ENCODE measurements at places on chromosomes 2 and 18.

GRCh38 chr18:62938006-62938405, 222.7 kb downstream of the PHLPP1 start:
- DNase-seq, result peak; percentile 52

DNA sequence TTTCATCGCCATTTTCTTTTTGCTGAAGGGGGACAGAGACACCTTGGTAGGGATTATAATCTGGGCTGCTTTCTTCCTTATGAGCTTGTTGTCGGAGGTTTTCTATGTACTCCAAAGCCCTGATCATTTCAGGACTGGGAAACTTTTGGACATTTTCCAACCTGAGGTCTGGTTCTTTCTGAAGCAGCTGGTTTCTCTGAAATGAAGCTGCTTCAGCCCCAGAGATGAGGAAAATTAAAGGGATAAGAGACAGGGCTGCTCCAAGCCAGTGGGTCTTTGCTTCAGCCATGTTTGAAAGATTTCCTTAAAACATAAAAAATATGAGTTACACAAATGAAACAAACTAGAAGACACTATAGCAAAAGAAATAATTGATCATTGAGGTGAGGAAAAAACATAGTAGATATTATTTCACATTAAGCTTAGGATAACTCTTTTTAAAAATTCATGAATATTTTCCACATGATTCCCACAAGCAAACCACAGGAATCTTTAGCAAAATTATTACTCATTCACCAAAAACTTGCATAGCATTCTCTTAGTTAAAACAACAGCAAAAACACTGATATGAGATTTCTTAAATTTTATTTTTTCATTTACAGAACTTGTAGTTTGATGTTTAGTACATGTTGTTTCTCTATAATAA, 3.0 kb downstream of the SCG2 start:
- peak; percentile 88 for DNase-seq

- DNase-seq, result no peak
Observed at GRCh38 chr2:164811819-164812218, 29.8 kb downstream of the COBLL1 start.

DNA sequence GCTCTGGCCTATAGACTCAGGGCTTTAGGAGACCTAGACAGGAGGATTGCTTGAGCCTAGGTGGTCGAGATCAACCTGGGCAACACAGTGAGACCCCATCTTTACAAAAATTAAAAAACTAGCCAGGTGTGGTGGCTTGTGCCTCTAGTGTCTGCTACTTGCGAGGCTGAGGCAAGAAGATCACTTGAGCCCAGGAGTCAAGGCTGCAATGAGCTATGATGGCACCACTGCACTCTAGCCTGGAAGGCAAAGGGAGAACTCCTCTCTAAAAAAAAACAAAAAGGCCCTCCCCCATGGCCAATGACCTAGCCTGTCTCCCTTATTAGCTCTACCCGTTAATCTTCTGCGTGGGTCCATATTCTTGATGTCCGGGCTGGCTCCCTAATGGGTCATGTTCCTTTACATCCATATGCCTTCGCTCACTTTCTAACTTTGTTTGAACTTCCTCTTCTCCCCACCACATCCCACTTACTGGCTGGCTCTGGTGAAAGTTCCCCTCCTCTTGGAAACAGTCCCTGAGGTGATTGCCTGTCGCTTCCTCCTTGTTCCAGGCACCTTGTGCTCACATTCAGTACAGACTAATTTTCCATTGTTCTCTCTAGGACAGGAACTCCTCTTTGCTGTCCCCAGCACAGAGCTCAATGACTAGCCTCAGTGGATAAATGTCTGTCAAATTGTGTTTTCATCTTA, 103.0 kb downstream of the AFF3 start:
- no peak for DNase-seq

DNA sequence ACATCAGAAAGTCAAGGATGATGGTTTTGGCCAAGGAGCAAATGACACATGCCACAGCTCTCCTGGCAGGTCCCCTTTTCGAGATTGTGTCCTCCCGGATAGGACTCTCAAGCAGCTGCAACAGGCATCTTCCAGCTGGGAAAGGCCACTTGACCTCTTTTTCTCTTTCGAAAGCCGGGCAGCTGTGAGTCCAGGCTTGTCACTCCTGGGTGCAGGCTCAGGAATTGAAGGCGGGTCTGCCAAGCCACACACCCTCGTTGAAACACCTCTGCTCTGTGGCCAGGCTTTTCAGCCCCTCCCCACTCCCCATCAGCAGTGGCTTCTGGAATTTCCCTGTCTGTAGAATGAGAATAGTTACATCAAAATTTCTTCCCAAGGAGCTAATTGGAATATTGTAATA, 98.0 kb downstream of the CCDC138 start:
- no peak for DNase-seq

DNA sequence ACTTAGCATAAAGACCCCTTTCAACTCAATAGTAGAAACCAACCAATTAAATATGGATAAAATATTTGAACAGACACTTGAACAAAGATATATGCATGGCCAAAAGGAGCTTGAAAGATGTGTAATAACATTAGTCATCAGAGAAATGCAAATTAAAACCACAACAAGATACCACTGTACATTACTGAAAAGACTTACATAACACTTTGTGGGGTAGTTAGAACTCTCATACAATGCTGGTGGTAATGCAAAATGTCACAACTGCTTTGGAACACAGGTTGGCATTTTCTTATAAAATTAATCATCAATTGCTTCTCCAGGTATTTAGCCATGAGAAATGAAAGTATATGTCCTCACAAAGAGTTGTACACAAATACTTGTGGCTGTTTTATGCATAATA, 60.7 kb downstream of the TTC27 start:
- DNase-seq, result peak; percentile 63

- DNase-seq, result peak; percentile 20
Observed at GRCh38 chr2:117815946-117816345, 1.5 kb downstream of the DDX18 start.

- no peak for DNase-seq
Observed at GRCh38 chr2:241947876-241948275, 78.3 kb downstream of the RTP5 start.

- no peak for DNase-seq
Observed at GRCh38 chr18:75810961-75811551, 383.6 kb upstream of the SMIM21 start.

- peak; percentile 22 for DNase-seq
Observed at GRCh38 chr2:239544143-239544917, 143.5 kb upstream of the HDAC4 start.

DNA sequence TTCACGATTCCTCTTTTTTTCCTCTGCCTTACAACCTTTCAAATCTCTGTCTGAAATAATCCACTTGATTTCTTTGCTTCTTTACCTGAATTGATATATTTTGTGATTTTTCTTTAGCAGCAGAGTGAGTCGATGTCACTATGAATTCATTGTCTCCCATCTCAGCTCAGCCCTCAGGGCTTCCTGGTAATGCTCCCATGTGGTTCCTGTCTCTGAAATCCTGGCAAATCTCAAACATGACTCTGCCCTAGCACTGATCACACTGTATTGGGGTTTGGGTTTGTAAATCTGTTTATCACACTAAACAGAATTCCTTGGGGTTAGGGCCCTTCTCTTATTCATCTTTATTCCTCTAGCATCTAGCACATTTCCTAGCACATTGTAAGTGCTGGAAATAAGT, 43.0 kb upstream of the MSTN start:
- no peak for DNase-seq

DNA sequence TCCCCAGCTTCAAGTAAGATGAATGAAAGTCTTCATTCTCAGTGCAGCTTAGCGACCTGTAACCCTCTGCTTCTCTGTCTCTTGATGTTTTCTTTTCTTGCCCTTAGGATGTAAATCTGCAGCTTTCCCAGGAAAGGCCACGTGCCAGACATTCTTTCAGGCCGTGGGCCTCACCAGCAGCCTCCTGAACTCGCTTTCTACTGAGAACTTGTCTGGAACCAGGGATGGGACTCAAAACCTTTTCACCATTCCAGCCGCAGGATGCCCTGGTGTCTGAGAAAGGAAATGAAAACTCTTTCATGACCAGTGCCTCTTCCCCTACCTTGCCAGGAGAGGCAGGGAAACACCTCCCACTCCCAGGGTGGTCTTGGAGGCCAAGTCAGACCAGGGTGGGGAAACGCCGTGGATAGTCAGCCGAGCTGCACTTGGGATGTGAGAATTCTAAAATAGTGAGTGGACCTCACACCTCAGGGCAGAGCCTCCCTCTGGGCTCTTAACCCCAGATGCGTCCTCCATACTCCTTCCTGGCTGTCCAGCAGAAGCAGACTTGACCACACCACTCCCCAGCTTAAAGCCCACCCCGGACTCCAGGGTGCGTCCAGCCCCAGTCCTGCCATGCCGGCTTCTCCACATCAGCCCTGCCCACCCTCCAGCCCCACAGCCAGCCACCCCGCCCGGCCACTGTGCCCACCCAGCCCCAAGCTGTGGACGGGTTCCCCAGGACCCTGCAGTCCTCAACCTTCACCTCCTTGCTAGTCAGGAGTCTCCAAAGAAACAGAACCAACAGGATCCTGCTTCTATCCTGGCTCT, 115.5 kb downstream of the TWIST2 start:
- DNase-seq, result no peak

DNA sequence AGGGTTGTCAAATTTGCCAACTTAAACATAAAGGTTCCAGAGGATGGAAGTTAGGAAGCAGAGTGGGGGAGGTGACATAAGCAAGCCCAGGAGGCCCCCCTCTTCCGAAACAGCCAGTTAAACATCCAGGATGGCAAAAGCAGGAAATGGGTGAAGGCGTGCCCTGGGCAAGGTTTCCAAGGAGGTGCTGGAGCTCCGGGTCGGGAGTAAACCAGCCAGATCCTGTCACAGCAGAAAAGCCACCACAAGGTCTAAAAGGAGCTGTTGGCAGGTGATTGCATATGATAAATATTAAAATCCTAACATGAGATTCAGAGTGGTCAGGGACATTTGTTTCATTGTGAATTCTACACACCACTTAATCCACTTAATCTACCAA, 572.2 kb upstream of the SALL3 start:
- no peak for DNase-seq

DNA sequence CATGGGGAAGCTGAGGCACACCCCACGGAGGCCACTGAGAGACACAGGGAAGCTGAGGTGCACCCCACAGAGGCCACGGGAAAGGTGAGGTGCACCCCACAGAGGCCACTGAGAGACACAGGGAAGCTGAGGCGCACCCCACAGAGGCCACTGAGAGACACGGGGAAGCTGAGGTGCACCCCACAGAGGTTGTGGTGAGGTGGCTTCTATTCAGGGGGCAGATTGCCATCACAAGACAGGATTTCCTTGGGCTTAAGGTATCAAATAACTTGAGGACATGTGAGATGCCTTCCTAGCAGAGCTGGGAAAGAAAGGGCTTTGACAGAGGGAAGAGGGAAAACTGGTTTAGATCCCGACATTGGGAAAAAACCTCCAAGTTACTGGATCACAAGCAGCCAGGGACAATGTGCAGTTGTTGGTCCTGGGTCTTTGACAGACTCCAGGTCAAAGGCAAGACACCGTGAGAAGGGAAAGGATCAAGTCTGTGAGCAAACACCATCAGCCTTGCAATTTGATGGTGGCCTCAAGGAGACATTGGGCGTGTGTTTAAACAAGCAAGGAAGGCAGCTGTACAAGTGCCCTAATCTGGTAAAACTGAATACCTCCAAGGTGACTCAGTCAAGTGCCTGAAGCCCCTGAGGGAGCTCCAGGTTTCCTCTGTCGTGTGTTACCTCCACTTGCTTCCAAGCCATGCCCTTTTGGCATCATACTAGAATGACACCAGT, 133.2 kb upstream of the EPAS1 start:
- peak; percentile 37 for DNase-seq

DNA sequence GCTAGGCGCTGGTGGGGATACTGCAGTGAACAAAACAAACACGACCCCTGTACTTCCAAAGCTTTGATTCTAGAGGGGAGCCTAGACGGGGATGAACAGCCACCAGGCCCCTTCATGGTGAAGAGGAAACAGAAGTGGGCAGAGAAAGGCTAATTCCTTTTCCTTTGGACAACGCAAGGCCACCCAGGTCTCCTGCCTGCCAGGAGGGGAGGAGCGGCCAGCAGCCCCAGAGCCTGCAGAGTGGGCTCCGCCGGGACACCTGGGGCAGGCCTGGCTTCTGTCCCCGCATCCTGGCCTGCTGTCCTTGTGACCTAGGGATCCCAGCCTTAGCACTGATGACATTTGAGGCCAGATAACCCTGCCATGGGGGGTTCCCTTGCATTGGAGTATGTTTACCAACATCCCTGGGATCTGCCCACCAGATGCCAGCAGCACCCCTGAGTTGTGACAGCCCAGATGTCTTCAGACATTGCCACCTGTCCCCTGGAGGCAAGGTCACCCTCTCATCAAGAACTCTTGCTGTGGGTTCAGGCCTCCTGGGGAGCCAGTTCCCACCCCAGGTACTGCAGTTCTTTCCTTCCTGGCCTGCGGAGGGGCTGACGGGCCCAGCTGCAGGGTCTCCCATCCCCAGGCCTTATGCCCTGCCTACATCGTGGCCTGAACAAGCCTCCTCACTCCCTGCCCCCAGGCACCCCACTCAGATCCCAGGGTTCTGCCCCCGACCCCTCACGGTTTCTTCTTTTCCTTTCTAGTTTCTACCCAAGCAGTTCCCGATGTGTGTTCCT, 125.7 kb downstream of the SEPTIN10 start:
- no peak for DNase-seq

- DNase-seq, result no peak
Observed at GRCh38 chr2:120565095-120565460, 170.6 kb upstream of the GLI2 start.

DNA sequence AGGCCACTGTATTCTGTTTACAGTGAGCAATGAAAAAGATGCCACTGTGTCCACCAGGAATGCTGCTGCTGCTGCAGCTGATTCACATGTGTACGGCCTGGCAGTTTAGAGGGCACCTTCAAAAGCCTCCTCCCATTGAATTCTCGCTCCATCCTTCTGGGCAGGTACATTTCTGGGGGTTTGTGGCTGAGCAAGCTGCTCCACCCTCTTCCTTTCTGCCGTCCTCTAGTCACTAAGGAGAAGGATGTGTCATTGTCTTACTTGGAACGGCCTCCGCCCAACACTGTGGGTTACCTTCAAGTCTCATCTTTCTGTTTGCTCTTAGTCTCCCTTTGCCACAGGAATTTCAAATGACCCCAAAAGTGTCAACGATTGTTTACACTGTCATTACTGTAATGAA, 182.0 kb downstream of the ZBTB7C start:
- no peak for DNase-seq

- DNase-seq, result peak; percentile 2
Observed at GRCh38 chr2:143607231-143608062, 478.2 kb downstream of the ARHGAP15 start.

GRCh38 chr18:6269660-6270332, 144.9 kb downstream of the L3MBTL4 start:
- no peak for DNase-seq

Measured in fibroblast of mammary gland (primary cell).